Cortex of kidney (tissue), 1 donor: ENCODE measurements at places on chromosomes 6 and 20.

- DNase-seq = no peak
Observed at GRCh38 chr6:167762259-167762962, 64.3 kb upstream of the AFDN start.

DNA sequence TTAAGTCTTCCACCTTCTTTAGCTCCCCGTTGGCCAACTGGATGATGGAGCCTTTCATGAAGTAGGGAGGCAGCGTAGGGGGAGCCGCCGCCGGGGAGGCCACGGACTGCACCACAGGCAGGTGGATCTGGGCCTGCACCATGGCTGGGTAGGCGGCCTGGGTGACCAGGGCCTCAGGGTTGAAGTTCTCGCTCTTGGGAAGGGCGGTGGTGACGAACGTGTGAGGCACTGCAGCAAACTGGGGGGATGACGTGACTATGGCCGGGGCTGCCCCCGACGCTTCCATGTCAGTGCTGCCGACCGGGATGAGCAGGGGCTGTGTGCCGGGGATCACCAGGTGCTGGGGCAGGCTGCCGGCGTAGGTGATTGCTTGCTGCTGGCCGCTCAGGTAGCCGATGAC, 88.1 kb downstream of the GMPR start:
- no peak for DNase-seq

DNA sequence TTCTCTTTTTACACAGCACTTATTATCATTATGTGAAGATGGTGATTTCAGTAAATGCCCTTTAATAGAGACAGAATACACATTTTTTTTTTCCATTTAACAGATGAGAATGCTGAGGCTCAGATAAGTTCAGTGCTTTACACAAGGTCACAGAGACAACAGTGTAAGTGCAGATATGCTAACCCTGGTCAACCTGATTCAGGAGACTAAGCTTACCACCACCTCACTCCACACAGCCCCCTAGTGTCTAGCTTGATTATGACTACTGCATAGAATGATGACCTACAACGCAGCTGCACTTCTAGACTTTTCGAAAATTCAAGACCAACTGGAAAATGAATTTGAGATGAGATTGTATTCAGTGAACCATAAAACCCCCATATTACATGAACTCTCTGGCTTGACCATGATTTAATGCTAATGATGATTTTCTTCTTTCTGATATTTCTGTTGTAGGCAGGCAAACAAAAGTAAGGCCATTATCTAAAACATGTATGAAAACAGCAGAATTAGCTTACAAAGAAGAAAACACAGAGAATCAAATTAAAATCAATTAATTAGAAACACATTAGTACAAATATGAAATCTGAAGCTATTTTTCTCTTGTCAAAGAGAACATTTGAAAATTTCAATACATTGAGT, 212.1 kb upstream of the PHACTR1 start:
- no peak for DNase-seq

DNA sequence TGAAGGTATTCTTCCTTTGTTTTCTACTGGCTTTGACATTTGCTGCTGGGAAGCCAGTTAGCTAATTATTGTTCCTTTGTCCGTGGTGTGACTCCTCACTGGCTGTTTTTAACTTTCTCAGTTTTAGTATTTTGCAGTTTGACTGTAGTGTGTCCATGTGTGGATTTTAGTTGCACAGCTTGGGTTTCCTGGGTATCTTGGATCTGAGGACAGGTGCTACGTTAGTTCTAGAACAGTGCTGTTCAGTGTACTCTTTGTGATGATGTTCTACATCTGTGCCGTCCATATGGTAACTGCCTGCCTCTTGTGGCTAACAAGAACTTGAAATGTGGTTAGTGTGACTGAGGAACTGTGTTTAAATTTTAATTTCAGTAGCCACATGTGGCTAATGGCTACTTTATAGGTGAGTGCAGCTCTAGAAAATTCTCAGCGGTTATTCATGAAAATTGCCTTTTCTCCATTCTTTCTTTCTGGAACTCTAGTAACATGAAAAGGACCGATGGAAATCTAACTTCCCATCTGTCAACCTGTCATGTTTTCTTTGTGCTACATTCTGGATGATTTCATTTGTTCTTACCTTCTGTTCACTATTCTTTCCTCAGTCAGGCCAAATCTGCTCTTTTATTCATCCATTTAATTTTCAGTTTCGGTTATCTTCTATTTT, 7.4 kb downstream of the SNX9 start:
- no peak for DNase-seq

DNA sequence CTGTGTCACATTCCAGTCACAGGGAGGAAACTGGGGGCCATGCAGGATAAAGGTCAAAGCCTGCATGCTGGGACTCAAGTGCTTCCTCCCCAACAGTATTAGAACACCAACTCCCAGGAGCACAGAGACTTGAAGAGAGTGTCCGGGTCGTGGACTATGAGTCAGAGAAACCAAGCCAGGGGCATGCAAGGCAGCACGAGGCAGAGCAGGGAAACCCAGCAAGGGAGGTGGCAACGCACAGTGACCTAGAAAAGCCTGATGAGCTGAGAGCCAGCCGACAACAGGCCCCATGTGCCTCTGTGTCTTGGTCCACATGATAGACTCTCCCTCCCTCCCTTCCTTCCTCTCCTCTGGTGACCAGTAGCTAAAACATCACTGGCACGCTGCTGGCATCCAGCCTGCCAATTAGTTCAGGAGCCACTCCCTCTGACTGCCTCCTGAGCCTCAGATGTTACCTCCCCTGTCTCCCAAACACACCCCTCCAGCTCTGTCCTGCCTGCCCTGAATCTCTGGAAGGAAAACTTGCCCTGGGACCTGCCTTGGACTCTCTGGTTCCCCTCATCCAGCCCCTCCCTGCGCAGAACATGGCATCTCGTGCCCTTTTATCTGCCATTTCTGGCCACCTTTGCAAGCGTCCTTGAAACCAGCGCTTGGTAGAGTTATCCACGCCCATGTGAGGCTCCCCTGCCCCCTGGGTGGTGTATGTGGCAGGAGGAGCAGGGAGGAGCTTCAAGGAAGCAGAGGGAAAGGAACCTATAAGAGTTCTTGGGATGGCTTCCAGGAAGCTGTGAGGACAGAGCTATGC, 16.2 kb upstream of the RNF39 start:
- DNase-seq = no peak

DNA sequence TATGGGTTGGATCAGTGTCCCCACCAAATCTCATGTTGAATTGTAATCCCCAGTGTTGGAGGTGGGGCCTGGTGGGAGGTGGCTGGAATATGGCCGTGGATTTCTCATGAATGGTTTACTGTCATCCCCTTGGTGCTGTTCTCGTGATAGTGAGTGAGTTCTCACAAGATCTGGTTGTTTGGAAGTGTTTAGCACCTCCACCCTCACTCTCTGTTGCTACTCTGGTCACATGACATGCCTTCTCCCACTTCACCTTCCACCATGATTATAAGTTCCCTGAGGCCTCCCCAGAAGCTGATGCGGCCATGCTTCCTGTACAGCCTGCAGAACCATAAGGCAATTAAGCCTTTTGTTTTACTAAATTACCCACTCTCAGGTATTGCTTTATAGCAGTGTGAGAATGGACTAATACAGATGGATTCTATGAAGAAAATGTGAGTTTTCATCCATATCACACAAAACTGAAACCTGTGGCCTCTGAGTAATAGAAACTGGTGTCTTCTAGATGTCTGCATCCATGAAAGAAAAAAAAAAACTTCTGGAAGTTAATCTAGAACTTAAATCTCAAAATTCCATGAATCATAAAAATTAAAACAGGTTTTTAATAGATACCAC, 39.3 kb downstream of the MBOAT1 start:
- DNase-seq = no peak

DNA sequence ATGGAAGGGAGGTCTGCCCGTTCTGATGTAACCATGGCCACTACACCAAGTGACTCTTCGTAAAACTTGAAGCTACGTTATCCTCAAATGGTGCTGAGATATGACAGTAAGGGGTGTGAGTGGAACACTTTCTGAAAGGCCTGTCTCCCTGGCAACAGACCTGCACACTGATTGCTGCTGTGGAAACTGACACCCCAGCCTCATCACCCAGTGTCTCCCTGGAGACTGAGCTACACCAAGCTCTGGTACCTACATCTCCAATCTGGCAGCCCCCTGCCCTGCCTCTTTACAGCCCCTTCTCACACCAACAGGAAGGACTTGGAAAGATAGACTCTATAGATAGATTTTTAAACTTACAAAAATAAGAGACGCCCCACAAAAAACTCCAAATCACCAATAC, 13.2 kb downstream of the PI16 start:
- no peak for DNase-seq

DNA sequence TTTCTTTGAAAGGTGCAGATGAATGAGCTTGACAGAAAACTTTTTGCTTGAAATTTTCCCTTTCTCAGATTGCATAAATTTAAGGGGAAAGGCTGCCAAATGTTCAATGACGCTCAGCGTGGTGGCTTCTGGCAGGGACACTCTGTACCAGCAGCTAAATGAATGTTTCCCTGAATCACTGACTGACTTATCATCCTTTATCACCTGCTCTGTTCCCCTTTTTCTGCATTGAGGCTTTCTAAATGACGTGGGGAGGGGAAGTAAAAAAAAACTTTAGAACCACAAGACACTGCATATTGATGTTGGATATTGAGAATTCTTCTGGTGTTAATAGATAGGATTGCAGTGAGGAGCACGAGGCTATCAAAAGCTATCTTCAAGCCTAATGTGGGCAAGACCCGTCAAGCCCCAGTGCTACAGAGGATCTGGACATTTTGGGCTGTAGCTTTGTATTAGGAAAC, 46.9 kb upstream of the ENPP5 start:
- DNase-seq = no peak

GRCh38 chr20:1124421-1124820, 6.0 kb downstream of the PSMF1 start:
- no peak for DNase-seq

GRCh38 chr6:39496915-39497314, 174.4 kb upstream of the KCNK16 start:
- DNase-seq = no peak

GRCh38 chr6:74447013-74447412, 751.0 kb downstream of the CD109 start:
- DNase-seq = no peak

- no peak for DNase-seq
Observed at GRCh38 chr6:157756708-157757429, 66.2 kb upstream of the SNX9 start.

- no peak for DNase-seq
Observed at GRCh38 chr20:42979720-42980119, 210.0 kb downstream of the PTPRT start.

GRCh38 chr6:18264219-18264922, at the start of gene DEK:
TSS of gene DEK (minus strand) at chr6:18264530. CDS start at chr6:18263987, 543 bp downstream.
- DNase-seq = no peak

DNA sequence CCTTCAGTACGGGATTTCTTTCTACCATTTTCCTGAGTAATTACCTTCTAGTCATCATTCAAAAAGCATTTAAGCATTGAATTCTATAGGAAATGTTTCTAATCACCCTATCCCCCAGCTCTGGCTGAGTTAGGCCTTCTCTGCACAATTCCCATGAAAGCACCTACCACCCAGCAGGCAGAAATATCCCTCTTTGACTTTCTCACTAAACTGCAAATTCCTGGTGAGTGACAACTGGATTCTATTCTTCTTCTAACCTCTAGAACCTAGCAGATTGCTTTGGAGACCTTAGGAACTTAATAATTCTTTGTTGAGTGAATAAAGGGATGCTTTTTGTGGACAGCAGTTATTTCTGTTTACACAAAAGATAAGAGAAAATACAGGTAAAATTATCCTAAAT, 328.7 kb downstream of the LAMA2 start:
- no peak for DNase-seq

DNA sequence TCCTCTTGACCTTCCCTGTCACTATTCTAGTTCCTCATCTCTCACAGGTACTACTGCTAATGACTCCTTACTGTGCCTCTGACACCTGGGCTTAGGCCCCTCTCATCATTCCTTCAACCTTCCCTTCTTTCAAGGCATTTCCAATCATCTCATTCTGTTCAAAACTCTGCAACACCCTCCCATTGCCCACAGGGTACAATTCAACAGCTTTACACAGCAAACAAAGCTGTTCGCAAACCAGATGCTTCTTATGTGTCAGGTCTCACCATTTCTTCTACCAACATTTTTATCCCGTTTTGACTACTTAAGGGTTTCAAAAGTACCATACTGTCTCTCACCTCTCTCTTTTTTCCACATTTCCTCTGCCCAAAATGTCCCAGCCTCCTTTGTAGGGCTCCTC, 84.4 kb upstream of the ID4 start:
- DNase-seq = no peak

DNA sequence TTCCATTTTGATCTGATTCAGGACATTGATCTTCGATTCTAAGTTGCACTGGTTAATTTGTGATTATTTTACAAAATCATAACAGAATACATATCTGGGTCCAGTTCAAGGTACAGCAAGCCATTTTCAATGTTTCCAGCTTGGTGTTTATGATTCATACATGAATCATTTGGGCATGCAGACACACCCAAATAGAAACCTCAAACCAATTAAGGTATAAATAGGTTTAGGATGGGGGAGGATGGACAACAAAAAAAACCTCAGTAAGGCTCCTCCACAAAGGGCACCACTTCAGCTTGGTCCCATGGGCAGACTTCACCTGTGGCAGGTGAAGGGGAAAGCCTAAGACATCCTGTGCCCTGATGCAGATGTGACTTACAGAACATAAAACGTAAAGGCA, 192.7 kb downstream of the KHDC1L start:
- no peak for DNase-seq

- no peak for DNase-seq
Observed at GRCh38 chr6:28808383-28808782, 115.4 kb downstream of the TRIM27 start.

GRCh38 chr6:136553166-136553787, 3.1 kb upstream of the MAP7 start:
- DNase-seq = no peak

- no peak for DNase-seq
Observed at GRCh38 chr6:136600818-136601217, 50.6 kb upstream of the MAP7 start.

DNA sequence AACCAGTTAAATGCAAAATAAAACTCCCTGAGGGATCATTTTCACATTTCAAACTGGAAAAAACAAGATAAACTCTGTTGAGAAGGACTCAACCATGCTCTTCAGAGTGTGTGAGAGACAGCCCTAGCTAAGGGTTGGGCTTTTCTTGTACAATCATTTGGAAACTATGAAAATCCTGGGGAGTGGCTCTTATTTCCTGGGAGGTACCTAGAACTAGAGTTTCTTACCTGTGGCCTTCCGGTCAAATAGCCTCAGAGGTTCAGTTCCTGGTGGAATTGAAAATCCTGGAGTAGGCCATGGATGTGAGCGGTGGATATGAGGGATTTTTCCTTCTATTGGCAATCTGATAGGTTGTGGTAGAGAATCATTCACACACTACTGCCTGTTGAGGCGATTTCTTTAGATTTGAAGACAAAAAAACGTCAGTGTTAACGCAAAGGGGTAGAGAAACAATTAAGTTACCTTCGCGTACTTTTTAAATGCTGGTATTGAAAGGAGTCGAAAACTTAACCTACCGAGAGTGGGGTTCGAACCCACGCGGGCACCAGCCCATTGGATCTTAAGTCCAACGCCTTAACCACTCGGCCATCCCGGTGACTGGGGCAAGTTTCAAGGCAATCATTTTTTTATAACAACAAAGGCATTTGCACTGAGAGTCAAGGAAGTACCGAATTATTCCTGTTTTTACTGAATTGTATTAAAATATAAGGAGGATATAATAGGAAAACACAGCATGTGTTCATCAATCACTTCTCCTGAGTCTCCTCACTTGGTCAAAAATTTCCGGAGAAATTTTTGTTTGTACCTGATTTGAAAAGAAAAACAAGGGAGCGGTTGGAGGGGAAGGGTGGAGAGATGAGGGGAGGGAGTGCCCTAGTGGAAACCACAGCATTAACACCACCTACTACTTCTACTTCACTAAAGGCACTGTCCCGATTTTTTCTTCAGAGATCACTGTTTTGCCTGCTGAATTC, 191.3 kb downstream of the OR2B2 start:
- no peak for DNase-seq
